ENCODE measurements at places on chromosomes 2 and 18. TPM values are rescaled to one million over a fixed set of nuclear protein-coding genes. Genes with fewer than 3 reads are reported as not detected.

The THSD7B gene
- 4.0 TPM for total RNA-seq

The PNKD gene
- 24.6 TPM for total RNA-seq

The SLC9A2 gene
- 4.2 TPM for total RNA-seq

The SCG2 gene
- total RNA-seq: 15.3 TPM

The ADCYAP1 gene
- total RNA-seq: 6.3 TPM

The POTEC gene
- total RNA-seq: not detected

The TMEM150A gene
- total RNA-seq: 6.3 TPM

The REEP1 gene
- 21.9 TPM for total RNA-seq

The GNAL gene
- 6.1 TPM for total RNA-seq

The FN1 gene
- 1,853 TPM for total RNA-seq

The ADRA2B gene
- total RNA-seq: 1.6 TPM

The RPRM gene
- 5.6 TPM for total RNA-seq

The CDH19 gene
- 18.3 TPM for total RNA-seq

All from urinary bladder (tissue), 4 donors.